ENCODE measurements at places on chromosomes 4 and X.

- no peak for DNase-seq
These were observed 56.3 kb downstream of the ZAR1 start for GRCh38 chr4:48546336-48546735.

- no peak for DNase-seq
These were observed 131.6 kb downstream of the HMX1 start for GRCh38 chr4:8739820-8740665.

GRCh38 chr4:127782025-127782274, 172 bp upstream of the HSPA4L start:
- peak; percentile 83 for DNase-seq

DNA sequence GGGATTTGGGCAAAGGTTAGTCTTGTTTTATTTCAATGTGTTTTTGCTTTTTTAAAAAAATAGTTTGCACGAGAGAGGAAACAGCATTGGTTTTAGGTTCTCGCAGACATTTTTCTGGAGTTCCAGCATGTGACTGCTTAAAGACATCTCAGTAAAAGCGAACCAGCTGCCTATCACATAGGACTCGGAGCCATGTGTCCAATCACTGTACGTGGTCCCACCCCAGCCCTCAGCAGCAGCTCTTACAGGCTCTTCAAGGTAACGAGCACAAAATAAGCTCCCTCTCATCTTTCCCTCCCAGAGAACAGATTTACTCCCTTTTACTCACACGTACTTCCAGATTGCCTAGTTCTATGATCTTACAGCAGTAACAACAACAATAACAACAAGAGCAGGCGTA, 68.7 kb downstream of the MCF2 start:
- DNase-seq, result no peak

DNA sequence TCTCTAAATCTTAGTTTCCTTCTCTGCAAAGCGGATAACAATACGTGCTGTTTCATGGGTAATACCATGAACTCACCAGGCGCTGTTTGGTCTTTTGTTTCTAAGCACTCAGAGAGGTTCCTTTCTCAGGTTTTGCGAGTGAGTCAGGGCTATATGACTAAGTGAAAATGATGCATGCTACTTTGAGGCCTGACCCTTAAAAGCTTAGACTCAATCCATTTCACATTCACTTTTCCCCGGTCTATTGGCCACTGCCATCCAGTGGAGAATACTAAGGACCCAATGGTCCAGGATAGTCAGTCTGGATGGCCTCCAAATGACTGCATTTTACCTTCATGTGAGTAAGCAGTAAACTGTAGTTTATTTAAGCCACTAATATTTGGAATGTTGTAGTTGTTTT, 400.8 kb upstream of the SLIT2 start:
- no peak for DNase-seq

- DNase-seq, result no peak
These were observed 552.4 kb upstream of the MAGEB2 start for GRCh38 chrX:29662759-29663503.

DNA sequence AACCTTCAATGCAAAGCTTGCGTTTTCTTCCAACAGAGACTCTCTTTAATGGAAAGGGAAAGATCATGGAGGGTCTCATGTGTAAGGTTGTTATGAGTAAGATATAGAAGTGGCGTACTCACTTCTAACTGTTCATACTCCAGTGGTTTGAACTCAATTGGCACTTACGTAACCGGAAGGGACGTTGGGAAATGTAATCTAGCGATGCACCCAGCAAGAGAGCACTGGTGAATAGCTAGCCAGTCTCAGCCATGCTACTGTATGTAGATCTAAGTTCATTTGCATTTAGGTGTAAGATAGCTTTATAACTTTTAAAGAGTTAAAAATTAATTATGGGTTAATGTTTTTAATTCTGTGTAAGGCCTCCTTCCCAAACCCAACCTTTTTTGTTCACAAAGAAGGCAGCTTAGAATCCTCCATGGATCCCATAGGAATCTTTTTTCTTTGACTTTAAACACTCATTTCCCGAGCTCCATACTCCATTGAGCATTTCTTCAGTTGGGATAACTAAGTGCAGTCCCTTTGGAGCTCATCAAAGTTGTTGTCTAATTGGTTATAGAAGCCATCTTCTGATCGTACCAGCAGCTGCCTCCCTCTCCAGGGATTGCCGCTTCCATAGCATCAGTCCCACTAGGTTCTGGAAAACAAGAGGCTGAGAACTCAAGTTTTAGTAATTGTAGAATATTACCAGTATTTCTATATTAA, 191.1 kb downstream of the RAPGEF2 start:
- no peak for DNase-seq

- DNase-seq, result no peak
These were observed 816 bp downstream of the EREG start for GRCh38 chr4:74365761-74366160.

DNA sequence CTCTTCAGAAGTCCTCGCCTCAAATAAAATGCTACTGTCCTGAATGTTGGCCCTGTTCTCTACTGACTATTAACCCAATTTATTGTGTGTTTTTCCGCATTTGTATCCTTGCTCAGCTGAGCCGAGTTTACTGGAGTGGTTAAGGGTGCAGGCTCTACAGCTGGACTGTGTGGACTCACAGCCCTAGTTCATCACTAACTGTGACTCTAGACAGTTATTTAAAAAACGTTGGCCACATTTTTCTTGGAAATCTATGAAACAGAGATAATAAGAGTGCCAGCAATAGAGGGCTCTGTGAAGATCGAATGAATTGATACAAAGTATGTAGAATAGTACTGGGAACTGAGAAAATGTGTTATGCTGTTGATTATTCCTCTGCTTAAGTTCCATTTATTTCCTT, 2.9 kb upstream of the GUF1 start:
- DNase-seq, result no peak

DNA sequence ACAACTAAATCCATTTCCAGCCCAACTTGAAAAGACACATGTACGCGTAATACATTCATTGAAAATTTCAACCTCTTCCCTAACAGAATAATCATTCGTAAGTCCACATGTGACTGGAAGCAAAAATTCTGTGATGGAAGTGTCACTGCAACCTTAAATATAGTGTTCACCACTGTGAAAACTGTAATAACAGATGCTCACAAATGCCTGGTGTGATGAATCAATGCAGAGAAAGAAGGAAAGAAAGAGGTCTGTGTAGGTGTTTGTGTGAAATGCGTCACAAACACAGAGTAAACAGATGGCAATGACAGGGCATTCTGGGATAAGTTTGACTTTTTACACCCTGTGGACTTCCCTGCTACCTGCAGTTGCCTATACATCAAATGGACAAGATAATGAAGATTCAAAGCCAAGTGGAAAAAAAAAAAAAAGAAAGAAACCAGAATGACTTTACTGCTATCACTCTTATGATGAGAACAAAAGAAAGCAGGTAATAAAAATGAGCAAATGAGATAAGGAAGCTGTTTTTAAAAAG, 123.3 kb downstream of the EPHA5 start:
- no peak for DNase-seq

GRCh38 chrX:12686331-12686730, 104.9 kb upstream of the PRPS2 start:
- DNase-seq, result no peak

DNA sequence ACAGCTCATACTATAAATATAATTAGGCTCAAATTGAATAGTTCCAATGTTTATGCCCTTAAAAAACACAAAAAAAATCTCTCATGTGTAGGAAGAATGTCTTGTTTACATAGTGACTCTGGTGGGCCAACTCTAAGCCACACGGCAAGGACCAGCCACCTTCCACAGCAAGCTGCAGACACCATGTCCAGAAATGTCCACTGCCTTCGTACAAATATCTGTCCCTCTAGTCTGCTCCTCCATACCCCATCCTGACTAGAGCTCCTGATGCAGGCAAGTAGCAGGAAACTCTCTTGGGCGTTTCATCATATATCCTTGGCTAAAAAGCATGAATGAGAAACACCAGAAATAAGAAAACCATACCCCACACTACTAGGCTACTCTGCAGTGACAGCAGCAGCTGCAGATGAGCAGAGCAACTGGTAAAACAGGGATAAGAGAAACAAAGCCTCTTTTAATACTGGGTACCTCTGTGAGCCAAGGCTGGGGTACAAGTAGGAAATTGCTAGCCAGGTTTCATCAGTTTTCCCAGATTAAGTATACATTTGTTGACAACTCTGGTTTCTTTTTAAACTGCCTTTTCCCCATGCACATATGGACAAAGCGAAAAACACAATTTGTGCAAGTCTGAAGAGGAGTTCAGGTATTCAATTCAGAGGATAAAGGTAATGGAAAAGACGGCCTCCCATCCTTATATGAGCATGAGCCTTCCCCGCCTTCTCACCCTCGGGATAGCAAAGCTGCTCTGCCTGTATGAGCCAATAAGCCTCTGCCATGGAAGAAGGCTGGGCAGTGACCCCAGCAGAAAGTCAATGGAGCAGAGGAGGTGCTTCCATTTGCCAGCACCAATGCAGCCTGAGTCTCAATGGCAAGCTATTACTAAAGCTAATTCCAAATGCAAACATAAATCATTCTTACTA, 245.4 kb downstream of the DCLK2 start:
- peak; percentile 1 for DNase-seq

DNA sequence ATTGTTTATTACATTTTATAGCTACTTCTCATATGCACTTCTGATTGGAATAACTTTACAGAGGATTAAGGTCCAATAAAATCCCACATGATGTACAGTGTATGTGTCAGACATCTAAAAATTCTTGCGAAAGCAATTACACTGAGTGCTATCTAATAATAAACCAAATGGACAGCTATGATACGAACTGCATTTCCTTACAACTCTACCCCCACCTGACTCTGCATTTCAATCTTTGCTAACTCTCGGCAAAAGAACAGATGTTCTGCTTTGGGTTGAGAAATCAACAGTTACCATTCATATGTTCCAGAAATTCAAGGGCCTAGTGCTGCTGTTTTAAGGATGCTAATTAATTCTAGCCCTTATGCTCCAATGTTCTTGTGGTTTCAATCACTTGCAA, 287.9 kb upstream of the NOCT start:
- DNase-seq, result no peak

DNA sequence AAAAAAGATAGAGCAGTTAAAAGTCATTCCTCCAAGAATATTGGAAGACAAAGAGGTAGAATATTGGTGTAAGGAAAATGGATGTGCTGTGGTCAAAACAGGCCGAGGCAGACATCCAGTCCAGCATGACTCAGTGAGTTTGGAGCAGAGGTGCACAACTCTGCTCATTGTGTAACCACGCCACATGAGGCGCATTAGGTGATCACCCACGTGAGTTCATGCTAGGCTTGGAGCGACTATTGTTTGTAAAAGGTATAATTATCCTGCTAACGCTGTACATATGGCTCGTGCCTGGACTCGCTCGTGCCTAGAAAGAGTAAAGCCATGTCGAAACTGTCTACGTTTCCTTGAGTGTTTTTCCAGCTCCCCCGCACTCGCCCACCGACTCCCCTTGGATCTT, 23.9 kb downstream of the C4orf54 start:
- DNase-seq, result no peak

DNA sequence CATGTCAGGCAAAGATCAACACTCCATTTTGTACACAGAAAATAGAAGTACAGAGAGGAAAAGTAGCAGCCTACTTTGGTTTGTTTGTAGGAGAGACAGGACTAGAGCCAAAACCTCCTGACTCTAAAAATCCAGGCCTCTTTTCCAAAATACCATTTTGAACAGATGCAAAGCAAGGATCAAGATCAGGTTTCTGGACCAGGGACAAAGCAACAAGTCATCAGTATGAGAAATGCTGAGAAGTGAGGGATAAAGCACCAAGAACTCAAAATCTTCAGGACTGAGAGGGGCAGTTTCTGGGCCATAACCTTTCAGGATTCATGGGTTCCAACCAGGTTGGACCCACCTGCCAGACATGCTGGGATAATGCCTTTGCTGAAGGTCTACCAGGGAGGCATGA, 36.6 kb upstream of the MBTPS2 start:
- no peak for DNase-seq

Measured in NCI-H1930 (cell line).